Activated effector memory CD4-positive, alpha-beta T cell treated with Interleukin-2 at 50 U/mL for 16 hours (primary cell): ENCODE measurements at places on chromosomes 4 and X.

GRCh38 chr4:129278868-129279267, 182.9 kb downstream of the C4orf33 start:
- DNase-seq: no peak

- no peak for DNase-seq
Measured at GRCh38 chr4:168259096-168259495, 59.5 kb downstream of the DDX60 start.

GRCh38 chr4:189022440-189023035, 883.3 kb downstream of the TRIML1 start:
- DNase-seq: no peak

DNA sequence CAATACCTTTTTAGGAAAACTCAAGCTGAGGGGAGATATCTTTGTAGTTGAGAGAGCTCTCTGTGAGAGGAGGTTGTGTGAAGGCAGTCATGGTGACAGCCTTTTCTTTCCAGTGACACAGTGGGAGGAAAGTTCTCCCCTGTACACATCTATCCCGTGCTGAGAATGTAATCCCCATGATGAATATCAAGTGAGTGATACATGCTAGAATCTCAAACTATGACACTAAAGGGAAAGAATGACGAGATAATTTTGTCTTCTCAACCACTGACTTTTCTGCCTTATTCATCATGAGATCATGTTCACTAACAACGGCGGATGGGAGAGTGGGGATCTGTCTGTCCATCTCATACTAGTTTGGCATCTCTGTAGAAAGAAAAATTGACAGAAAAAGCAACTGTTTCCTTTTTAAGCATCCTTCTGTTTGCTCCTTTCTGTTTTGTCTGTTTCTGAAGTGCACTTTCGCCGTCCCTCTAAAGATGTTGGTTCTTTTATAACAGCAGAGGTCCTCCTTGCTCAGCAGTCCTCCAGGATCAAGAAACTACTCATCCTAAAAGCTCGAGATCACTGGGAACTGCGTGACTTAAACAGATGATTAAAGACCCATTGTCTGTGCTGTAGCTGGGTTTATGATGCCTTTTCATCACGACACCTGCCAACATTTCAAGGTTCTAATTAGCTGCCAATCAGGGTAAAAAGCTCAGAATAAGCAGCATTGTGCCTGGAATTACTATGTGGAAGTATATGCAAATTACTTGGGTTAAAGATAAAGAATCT, 137.6 kb downstream of the DCK start:
- DNase-seq: no peak

DNA sequence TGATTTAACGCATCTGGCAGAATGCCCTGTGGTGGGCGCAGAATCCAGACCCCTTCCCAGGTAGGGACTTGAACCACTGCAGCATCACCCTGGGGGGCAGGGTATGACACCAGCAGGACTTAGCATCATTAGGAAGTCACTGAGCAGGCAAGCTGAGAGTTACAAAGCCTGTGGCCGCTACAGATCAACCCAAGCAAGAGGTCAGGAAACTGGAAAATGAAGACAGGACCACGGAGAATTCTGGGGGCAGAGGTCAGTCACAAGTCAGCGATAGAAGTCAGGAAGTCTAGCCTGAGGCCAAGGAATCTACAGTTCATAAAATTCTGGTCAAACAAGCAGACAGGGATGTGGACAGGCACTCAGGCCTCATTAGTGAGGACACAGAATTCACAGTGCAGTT, 108.4 kb downstream of the CHIC2 start:
- no peak for DNase-seq

GRCh38 chrX:113629326-113629725, 788.7 kb upstream of the AMOT start:
- DNase-seq: no peak

DNA sequence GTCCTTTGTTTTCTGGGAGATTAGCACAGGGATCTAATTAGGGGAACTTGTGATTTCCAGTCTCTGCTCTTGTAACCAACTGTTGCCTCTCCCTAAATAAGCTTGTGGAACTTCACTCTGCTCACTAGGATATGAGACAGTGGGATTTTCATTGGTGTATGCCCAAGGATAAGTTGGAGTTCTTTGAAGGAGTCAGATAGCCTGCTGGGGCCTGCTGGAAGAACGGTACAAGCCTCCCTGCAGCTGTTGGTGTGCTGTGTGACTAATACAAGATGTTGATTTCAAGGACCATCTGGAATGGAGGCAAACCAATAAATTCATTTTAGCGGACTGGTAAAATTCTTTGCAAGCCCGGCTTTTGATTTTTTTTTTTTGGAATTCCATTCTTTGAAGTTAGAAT, 167.0 kb downstream of the AASDH start:
- no peak for DNase-seq

DNA sequence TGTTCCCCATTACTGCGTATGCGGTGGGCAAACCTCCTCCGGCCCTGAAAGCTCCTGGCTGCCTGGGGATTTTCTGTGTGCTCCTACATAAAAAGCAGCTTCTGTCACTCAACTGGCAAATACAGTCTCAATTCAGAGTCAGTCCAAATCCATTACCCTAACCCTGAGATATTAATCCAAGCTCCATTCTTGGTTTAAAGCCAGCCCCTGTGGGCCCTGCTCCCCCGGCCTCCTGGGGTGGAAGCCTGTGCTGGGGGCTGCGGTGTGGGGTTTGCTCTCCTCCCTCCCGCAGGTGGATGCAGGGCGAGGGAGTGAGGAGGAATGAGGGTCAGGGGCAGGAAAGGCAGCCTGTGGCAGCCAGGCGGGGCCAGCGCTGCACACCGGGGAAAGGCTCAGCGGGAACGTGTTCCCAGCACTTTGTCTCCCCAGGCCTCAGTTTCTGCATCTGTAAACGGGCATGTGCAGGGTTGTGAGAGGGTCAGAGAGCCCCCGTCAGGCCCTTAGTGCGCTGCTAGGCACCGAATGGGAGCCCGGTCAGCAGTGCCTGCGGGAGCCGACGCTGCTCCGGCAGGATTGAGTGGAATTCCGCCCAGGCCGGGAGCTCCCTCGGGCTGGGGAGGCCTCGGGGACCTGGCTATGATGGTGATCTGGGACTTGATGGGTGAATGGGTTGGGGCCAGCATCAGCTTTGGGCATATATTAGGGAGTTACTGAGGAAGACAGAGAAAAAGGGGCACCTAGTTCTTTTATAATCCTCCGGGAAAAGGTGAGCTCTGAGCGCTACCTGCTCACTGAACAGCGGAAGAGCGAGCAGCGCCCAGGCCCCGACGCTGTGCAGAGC, 6.3 kb upstream of the RGS12 start:
- no peak for DNase-seq

GRCh38 chr4:89954906-89955695, 60.4 kb downstream of the MMRN1 start:
- no peak for DNase-seq

- no peak for DNase-seq
Measured at GRCh38 chrX:57044245-57044644, 48.9 kb upstream of the SPIN3 start.

DNA sequence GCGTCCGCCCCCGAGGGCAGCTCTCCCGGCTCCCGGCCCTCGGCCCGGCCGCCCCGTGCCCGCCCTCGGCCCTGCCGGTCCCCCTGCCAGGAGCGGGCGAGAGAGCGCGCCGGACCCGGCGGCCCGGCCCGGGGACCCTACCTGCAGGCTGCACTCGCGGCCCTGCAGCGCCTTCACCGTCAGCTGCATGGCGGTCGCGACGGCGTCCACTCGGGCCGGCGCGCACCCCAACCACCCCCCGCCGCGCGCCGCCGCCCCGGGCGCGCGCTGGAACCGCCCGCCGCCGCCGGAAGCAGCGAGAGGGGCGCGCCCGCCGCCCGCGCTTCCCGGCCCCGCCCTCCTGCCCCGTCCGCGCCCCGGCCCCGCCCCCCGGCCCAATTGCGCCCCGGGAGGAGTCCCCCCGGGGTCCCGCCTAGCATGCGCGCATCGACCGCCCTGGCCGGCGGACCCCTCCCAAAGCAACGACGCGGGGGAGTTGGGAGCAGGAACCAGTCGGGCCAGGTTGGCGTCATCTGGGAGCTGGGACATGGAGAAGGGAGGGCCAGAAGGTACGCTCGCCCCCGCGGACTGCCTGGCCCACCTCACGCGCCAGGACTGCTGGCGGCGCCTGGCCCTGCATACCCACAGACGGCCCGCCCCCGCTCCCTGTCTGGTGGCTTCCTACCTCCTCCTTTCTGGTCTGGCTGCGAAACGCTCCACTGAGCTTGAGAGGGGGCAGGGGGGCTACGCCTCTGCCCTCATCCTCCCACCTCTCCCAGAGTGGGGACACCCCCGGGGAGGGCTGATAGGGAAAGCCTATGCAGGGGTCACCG, at the start of gene UBL4A:
Gene UBL4A, minus strand, starts transcription at position 220 of the 812 bp plus-strand sequence. Its CDS starts 31 bp downstream, at position 189.
- peak; percentile 46 for DNase-seq
